Eye (tissue), 1 donor: ENCODE measurements at places on chromosomes 5 and 9.

DNA sequence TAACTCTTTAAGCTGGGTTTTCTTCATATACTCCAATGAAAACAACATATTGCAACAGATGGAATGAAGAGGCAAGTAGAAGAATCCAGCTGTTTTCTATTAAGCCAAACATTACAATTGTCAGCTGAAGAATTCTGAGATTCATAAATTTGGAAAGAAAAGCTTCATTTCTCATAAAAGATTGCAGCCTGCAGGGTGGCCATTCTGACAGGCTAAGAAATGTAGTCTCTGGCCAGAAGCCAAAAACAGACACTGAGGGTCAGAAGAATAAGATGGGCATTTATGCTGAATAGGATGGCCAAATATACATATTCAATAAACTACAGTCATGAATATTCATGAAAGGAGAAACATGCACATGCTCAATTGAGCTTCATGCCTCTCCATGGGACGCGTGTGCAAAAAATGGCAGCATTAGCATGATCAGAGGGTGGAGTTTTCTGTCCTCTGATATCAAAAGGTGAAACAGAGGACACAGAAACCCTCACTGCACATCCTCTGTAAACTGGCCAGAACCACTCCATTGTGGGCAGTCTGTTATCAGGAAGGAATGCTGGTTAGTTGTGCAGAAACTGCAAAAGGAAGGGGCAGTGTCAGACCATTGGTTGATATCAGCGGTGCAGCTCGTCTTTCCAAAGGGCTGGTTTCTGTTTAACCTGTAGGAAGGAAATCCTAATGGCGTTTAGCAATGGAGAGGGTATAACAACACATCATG lies 50.2 kb downstream of the FXN start:
- DNase-seq = peak; percentile 22

DNA sequence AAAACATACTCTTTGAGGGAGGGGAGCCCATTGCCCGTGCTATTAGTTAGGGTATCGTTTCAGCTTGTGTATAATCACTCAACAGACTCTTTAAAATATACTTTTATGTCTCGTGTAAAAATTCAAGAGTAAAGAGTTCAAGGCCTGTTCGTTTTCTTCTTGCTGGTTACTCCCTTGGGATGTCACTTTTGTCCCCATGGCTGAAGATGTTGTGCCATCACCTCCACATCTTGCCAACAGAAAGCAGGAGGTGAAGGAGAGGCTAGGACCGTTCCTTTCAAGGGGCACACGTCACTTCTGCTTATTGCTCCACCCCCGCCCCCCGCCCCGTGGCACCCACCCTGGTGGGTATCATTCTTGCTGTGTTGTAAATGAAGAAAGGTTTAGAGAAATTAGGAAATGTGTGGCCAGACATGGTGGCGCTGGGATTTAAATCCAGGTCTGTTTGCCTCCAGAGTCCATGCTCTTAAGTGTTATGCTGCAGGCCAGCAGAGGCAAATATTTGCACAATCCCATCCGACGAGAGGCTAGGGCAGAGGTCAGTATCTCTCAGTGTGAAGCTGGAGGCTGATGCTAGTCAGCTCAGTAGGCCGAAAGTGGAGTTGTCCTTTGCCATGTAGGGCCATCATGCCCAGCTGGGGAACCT lies 3.0 kb downstream of the MLANA start:
- no peak for DNase-seq

GRCh38 chr9:13786711-13787110 lies 507.2 kb upstream of the MPDZ start:
- no peak for DNase-seq

DNA sequence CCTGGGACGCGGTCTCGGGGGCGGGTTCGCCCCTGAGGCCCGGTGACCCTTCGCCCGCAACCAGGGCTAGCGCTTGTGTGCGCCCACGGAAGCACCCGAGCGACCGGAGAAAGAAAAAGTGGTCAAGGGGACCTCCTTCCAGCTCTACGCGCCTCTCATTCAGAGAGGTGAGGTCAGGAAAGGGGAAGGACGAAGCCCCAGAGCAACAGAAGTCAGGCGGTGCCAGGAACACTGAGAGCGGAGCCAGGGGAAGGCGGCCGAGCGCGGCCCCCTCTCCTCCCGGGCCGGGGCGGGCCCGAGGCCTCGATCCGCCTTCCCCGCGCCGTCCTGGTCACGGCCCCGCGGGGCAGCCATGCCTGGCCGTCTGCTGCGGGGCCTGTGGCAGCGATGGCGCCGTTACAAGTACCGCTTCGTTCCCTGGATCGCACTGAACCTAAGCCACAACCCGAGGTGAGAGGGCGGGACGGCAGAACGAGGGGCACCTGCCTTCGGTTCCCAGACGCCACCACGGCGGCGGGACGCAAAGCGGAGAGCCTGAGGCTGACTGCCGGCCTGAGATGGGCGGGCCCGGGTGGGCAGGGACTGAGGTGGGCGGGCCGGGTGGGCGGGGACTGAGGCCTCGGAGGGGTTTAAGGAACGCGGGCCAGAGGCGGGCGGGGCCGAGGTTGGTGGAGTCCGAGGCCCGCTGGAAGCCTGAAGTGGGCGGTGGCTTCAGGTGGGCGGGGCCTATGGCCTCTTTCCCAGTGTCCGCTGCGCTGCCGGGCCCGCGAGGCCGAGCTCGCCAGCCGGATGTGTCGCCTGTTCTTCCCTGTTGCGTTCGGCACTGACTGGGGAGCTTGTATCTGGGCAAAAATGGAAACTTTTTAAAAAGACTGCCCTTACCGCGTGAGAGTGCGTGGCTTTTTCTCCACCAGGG lies at the start of gene SETD9:
Gene SETD9 (plus strand): TSS at position 303 of the 916 bp plus-strand sequence. CDS start 50 bp downstream, at position 353.
- DNase-seq = peak; percentile 99

DNA sequence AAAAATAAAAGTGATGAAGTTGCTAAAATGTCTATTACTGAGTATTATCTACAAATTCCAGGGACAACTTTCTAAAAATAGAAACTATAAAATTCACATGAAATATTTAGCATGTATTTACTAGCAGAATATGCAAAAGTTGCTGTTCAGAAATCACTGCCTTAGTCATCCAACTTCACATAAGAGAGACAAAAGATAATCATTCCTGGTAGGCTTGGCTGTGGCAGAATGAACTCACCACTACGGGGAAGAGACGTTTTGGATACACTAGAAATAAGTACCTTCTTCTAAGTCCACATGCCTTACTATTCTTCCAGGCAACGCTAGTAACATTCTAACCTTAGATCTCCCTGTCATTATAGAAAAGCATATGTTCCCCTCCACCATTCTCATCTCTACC lies 272.2 kb downstream of the BNC2 start:
- no peak for DNase-seq
